ENCODE measurements at places on chromosomes 12 and 14. TPM values are rescaled to one million over a fixed set of nuclear protein-coding genes. Genes with fewer than 3 reads are reported as not detected.

The TAS2R14 gene
- polyA plus RNA-seq: 5.3 TPM

The ACIN1 gene
- polyA plus RNA-seq: 365 TPM

The CEBPE gene
- 0.08 TPM for polyA plus RNA-seq

The TAS2R43 gene
- polyA plus RNA-seq: 0.63 TPM

The SCN8A gene
- polyA plus RNA-seq: 3.4 TPM

The LRP6 gene
- 68.9 TPM for polyA plus RNA-seq

The MFAP5 gene
- polyA plus RNA-seq: 0.25 TPM

The DTX1 gene
- 12.4 TPM for polyA plus RNA-seq

The IFI27 gene
- polyA plus RNA-seq: 5.5 TPM

The HOTAIR gene
- 2.2 TPM for polyA plus RNA-seq

The RIMKLB gene
- 140 TPM for polyA plus RNA-seq

The UNC79 gene
- polyA plus RNA-seq: 1.1 TPM

The SLC25A21 gene
- polyA plus RNA-seq: 4.4 TPM

The EIF2S3B gene
- 1.5 TPM for polyA plus RNA-seq

The GLS2 gene
- 2.7 TPM for polyA plus RNA-seq

The SMCO2 gene
- 0.60 TPM for polyA plus RNA-seq

The IL26 gene
- polyA plus RNA-seq: not detected

The OVCH1 gene
- 0.78 TPM for polyA plus RNA-seq

The SCAF11 gene
- 142 TPM for polyA plus RNA-seq

The BMAL2 gene
- polyA plus RNA-seq: 7.5 TPM

The UNG gene
- 71.0 TPM for polyA plus RNA-seq

The ARID2 gene
- polyA plus RNA-seq: 49.7 TPM

The TAS2R7 gene
- polyA plus RNA-seq: not detected

The SOAT2 gene
- 1.6 TPM for polyA plus RNA-seq

The SALL2 gene
- polyA plus RNA-seq: 62.1 TPM

The TDRD9 gene
- 7.2 TPM for polyA plus RNA-seq

The AKAP5 gene
- polyA plus RNA-seq: 9.3 TPM

Measured in left kidney (tissue), 8 donors.